ENCODE measurements at places on chromosomes 12 and 14.
A peak's percentile ranks its signal among the peaks of the same experiment; 100 is the strongest.

DNA sequence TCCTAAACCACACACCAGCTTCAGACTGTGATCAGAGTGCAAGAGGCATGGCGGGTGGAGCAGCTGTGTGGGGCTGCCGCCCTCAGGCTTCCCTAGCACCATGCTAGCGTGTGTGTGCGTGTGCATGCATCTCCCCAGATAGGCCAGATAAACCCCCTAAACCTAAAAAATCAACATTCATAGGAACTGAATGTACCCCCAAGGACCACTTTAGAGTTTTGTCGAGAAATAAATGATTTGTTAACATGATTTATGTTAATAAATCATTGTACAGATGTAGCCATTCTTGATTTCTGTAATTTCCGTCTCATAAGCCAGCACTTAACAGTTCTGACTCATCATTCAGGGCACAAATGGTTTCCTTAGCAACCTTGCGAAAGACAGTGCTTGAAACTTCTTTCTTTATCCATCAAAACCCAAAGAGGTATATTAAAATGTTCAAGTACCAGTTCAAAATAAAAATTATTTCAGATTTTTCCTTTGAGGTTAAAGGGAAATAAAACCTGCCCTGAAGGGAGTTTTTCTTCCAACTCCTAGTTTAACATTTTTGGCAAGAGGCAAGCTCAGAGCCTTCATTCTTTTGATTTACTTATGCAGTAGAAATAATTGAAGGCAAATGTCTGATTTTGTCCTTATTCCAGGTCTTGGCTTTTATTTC, 206.2 kb upstream of the RGS6 start:
- no peak for DNase-seq

- DNase-seq, result no peak
Measured at GRCh38 chr12:15477761-15478160, 155.5 kb downstream of the PTPRO start.

- DNase-seq, result no peak
Measured at GRCh38 chr14:88895116-88895515, 70.7 kb downstream of the TTC8 start.

DNA sequence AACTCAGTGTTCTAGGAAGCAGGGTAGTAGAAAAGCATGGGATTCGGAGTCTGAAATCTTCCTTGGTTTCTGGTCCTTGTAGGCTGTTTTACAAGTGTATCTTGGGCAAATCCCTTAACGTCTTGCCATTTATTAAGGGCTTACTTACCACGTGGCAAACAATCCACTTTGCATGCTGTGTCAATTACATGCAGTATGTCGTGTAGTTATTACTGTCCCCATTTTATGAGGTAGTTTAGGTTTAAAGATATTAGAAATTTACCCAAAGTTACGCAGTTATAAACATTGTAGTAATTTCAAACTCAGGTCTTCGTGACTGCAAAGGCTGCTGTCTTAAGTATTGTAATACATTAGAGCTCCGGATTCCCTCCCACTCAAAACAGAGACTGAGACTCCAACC, 1.5 kb upstream of the NOVA1 start:
- no peak for DNase-seq

- peak; percentile 68 for DNase-seq
Measured at GRCh38 chr14:72024043-72024407, 91.8 kb downstream of the RGS6 start.

GRCh38 chr12:124915239-124916236, 1.1 kb upstream of the UBC start:
- DNase-seq, result peak; percentile 72

DNA sequence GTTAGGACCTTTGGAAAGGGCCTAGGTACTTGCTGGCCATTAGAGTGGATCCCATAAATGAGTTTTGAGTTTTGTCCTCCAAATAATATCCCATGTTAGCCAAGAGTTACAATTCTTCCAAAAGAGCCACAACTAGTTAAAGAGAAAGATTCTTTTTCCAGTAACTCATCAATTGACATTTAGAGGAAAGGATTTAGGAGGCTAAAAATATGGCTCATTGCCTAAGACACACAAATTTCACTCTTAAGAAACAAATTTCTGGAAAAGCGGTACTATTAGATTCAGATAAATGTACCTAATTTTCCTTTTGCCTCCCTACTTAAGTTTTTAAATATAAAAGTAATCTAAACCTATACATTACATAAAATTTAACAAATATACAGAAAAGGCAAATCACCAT, 21.3 kb downstream of the DACT1 start:
- DNase-seq, result no peak

GRCh38 chr14:60757567-60758002, 23.0 kb downstream of the MNAT1 start:
- no peak for DNase-seq

- DNase-seq, result no peak
Measured at GRCh38 chr14:35689000-35689460, 120.1 kb downstream of the RALGAPA1 start.

GRCh38 chr12:88111074-88111652, 30.7 kb downstream of the CEP290 start:
- peak; percentile 63 for DNase-seq

DNA sequence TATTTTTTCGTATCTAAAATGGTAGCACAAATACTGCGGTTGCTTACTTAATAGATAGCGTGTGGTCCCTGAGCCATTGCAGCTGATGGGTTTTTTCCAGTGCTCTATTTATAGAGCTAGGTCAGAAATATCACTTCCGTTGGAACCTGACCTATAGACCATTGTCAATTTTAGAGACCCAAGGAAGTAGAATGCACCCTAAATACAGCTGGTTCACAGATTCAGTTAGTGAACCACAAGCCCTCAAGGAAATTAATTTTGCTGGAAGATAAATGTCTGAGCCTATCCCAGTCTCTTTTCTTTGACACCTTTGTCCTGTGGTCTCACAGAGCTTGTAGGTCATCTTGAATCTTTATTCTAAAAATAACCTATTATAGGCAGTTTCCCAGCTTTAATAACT, 391.0 kb downstream of the ZFP36L1 start:
- no peak for DNase-seq

DNA sequence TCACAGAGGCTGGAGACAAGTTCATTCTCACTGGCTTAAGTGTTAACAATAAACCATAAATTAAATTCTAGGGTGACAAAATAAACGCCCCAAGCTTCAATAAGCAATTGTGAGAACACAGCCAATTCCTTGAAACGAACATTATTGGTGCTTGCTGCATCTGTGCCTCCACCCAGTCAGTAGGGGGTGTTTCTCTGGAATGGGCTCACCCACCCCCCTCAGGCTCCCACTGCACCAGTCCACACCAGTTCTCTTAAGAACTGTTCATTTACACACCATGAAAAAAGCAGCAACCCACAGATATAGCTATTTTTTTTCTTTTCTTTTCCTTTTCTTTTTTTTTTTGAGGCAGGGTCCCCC, 34.7 kb downstream of the CDC42BPB start:
- DNase-seq, result no peak

GRCh38 chr12:131266591-131267467, 313.1 kb downstream of the ADGRD1 start:
- DNase-seq, result no peak

DNA sequence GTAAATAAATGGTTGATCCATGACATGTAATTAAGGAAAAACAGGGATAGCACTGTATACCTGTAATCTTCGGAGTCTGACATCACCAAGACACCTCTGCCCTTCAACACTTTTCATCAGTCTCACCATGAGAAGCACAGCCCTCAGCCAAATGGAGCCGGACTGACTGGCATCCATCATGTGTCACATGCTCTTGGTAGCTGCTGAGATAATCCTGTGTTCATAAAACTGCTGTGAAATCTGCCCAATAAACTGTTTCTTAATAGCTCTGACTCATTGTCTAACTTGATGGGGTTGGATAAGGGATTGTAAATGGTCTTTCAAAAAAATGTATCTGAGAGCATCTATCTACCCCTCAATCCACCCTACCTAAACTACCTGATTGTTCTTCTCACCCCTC, 33.6 kb downstream of the KCNH5 start:
- no peak for DNase-seq

- DNase-seq, result peak; percentile 97
Measured at GRCh38 chr12:51395283-51396230, 4.4 kb upstream of the GALNT6 start.

GRCh38 chr12:24066865-24067264, 117.4 kb upstream of the SOX5 start:
- no peak for DNase-seq

DNA sequence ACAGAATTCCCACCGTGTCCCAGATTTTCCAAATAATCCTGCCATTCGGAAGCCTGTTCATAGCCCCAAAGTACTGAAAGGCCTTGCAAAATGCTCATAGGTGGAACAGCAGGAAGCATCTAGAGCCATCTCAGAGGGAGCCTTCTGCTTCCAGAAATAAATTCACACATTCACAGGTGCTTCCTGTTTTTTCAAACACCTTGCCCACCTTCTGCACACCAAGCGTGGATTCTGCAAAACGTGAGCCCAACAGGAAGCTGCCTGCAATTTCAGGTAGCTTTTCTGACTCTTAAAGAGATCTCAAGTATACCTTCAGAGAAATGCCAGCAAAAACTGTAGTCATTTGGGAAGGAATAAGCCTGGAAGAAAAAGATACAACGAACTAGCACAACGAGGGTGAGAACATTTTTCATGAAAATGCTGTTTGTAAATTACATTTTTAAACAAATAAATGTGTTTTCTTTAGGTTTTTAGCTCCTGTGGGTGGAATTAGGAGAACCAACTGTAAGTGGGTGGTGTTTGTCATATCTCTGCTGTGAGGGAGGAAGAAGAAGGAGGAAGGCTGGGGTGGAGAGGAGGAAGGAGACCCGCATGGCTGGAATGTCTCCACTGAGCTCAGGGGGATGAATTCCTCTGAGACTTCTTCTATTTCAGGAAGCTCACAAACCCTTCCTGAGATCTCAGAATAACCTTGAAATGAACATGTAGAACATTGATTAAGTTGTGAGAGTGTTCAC, at the start of gene IFNG-AS1:
Gene IFNG-AS1 (plus strand): TSS at position 264 of the 737 bp plus-strand sequence.
- DNase-seq, result no peak

GRCh38 chr12:98319716-98320425, 195.5 kb upstream of the TMPO start:
- DNase-seq, result no peak

DNA sequence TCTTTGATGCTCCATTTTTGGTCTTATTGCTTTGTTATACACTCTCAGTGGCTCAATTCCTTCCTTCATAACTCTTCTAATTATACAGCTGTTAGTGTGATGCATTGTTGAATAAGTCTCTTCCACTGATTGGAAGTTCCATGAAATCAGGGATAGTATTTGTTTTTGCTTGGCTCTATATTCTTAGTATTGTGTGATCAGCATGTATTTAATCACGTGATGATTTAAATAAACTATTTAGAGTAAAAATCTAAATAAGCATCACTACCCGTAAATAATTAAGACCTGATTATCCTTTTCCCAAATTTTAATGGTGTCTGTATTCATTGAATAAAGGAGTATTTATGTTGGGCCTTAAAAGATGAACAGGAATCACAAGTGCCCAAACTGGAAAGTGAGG, 355.7 kb downstream of the NPAS3 start:
- no peak for DNase-seq

DNA sequence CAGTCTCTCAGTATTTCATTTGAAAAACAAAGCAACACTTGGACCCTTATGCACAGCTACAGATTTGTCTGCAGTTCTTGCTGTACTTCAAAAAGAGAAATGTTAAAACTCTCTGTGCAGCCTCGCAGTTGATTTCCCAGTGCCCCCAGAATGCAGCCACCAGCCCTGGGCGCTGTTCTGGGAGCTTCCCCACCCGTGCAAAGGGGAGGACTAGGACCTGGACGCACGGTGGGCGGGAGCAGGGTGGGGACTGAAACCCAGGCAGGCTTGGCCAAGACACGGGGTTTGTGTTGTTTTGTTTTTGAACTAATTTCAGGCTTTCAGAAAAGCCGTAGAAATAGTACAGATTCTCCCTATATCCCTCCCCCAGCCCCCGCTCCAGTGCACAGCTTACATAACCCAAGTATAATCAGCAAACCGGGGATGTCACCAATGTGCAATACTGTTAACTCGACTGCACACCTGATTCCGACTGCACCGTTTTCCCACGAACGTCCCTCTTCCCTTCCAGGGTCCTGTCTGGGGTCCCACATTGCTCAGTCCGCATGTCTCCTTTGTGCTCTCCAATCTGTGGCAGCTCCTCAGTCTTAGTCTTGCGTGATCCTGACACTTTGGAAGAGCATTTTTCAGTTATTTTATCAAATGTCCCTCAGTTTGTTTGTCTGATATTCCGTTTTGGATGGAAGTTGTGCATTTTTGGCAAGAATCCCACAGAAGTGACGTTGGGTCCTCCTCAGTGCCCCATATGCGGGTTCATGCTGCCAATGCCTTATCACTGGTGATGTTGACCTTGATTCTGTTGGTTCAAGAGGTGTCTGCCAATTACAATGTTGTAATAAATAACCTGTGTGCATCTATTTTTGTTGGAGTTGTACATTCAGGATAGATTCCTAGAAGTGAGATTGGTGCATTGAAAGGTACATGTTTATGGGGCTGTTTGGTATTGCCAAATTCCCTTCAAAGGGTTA, 95.9 kb downstream of the SETD3 start:
- DNase-seq, result no peak

GRCh38 chr12:54159140-54159539, 29.6 kb downstream of the SMUG1 start:
- DNase-seq, result peak; percentile 10

- DNase-seq, result no peak
Measured at GRCh38 chr14:89011355-89012281, 187.2 kb downstream of the TTC8 start.

DNA sequence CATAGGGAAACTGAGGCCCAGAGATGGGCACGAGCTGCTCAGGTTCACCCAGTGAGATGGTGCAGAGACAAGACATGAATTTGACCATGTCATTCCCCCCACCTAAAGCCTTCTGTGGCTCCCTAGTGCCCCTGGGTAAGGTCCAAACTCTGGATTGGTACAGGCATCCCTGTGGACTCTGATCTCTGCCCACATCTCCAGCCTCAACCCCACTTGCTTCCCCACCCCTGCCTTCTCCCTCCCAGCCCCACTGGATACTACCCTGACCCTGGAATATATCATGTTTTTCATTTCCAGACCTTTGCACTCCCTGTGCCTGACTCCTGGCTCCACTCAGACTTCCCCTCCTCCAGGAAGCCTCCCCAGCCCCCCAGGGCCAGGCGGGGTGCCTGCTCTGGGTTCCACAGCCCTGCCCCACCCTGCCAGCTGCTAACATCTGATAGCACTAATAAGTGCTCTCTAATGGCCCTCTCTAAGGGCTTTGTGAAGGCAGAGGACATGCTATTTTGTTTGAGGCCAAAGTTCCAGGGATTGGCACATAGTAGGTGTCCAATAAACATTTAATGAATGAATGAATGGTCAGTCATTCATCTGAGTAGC, 1.1 kb upstream of the SDSL start:
- DNase-seq, result peak; percentile 92

DNA sequence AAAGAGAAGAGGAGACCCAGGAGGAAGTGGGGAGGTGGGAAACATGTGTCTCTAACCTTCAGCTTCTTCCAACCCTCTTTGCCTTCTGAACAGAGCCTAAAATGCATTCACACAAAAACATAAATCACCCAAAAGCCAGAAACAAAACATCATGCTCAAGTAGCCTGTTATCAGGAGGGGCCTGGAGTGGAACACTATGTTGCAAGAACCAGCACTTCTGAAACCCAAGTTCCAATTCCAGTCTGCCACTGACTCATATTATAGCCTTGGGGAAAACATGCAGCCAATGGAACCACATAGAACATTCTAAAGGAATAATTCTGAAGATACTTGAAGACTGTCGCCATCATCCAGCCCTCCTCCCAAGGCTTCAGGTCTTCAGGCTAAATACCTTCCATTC, 169.8 kb upstream of the PLXNC1 start:
- no peak for DNase-seq
